ENCODE measurements at places on chromosomes 13 and 19.

- no peak for DNase-seq
Measured at GRCh38 chr13:31850041-31850555, 110.8 kb downstream of the RXFP2 start.

GRCh38 chr13:94020833-94021232, 458.6 kb downstream of the DCT start:
- no peak for DNase-seq

DNA sequence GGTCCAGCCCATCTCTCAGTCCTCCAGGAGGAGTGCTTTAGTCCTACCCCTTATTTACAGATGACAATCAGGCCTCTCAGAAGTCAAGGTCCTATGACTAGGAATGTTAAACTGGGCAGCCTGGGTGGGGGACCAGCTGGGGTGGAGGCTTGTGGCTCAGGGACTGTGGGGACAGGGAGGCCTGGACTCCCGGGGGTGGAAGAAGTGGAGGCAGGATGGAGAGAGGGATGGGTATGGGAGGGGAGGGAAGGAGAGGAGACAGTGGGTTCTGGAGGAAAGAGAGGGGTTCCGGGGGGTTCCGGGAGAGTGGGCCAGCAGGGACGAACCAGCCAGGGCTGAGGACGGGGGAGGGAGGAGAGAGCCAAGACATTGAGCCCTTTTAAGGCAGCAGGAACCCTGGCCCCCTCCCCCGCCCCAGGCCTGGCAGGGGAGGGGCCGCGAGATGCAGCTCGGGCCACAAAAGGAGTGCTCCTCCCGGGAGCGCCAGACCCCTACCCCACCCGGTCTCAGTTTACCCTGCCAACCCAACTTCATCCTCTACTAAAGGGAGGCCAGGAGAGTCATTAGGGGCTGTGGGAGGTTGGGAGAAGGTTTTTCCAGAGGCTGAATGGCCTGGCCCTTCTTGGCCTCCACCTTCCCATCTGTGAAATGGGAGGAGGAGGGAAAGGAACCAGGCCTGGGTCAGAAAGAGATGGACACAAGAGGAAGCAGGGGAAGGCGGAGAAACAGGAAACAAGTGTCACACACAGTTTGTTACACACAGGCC, 1.7 kb downstream of the DMPK start:
- DNase-seq, result peak; percentile 17

DNA sequence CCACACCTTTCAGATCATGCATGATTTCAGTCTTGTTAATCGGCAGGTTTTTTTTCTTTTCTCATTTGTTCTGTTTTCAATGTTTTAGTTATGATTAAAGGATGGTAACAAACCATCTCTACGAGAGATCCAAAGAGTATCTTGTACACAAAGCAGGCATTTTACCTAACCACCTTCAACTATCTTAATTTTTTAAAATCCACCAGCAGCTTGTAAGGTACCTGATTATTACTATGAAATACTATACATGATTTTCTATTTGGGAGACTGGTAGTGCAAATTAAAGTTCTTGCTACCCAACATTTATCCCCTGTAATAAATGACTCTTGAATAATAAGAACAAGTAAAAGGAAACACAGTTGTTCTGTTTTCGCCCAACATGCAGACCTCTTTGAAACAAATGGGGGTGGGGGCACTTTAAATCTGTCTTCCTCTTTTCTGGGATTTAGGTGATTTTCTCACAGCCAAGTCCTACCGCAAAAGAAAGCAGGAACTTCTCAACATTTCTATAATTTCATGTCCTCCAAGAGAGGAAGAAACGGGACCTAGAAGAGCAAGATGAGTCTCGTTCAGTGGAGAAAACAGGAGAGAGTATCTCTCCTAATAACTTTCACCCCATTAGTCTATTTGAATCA, 3.6 kb downstream of the POU4F1 start:
- DNase-seq, result no peak

GRCh38 chr13:112354330-112355273, 21.6 kb upstream of the SPACA7 start:
- DNase-seq, result no peak

- DNase-seq, result no peak
Measured at GRCh38 chr19:40523322-40524047, 53.2 kb upstream of the SHKBP1 start.

- DNase-seq, result no peak
Measured at GRCh38 chr19:17951990-17952976, 14.6 kb upstream of the KCNN1 start.

DNA sequence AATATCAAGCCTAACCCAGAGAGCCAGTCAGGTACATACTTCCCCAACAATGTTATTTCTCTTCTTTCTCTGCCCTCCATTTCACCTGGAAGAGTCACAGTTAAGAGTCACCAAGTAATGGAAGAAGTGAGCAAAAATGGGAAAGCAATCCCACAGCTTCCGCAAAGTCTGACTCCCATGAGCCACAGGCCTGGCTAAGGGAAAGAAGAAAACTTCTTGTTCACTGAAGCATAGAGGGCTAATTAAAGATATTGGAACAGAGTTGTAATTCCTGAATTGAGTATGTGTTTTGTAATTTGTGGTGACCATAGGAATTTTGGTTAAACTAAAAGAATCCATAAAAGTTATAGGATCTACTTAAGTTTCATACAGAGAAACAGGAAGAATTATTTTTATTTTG, 830.9 kb upstream of the PCDH20 start:
- no peak for DNase-seq

- DNase-seq, result no peak
Measured at GRCh38 chr19:41264581-41265394, 616 bp downstream of the HNRNPUL1 start.

DNA sequence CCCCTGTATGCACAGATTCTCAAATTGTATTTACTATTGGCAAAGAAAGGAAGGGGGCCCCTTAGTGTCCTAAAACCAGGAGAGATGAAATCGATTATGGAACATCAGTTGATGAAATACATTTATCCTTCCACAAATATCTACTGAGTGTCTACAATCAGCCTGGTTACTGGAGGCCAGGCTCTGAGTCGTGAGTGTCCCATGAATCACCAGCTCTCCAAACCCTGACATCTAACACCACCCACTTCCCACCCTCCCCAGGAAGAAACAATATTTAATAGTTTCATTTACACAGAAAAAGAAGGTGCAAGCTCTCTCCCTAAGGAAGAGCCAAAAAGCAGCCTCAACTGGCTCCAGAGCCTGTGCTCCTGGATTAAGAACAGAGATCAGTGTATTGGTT, 25.2 kb downstream of the KCTD15 start:
- DNase-seq, result no peak

DNA sequence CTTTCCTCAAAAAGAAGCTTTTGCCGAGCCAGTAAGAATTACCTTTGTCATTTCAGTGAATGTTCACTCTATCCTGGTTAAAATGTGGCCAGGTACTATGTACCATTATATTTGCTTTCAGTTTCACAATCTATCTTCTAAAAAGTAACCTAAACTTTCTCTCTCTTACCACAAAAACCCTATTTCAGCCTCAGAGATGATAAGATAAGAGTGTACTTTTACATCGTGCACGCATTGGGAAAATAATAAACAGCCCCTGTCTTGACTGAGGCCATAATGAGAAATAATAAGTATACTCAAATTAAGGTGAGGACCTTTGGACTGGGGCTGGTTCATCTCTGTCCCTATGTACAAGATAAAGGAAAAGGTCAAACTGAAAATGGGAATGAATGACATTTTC, 77.7 kb downstream of the ZNF726 start:
- no peak for DNase-seq
